ENCODE measurements at places on chromosomes 4 and X.

DNA sequence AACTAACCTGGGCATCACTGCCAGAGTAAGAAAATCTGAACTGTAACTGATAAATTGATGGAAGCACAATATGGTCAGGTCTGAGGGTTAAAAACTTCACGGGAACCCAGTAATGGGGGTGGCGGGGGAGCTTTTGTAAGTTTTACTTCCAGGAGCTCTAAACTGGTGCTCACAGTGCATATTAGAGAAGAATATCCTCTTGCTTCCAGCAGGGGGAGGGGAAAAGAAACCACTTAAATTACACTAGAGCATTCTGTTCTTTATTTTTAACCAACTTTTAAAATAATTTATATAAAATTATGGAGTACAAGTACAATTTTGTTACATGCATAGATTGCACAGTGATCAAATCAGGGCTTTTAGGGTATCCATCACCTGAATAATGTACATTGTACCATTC is 33.7 kb downstream of the WDR17 start:
- DNase-seq: no peak

GRCh38 chrX:714131-714530 is 83.5 kb downstream of the SHOX start:
- no peak for DNase-seq

DNA sequence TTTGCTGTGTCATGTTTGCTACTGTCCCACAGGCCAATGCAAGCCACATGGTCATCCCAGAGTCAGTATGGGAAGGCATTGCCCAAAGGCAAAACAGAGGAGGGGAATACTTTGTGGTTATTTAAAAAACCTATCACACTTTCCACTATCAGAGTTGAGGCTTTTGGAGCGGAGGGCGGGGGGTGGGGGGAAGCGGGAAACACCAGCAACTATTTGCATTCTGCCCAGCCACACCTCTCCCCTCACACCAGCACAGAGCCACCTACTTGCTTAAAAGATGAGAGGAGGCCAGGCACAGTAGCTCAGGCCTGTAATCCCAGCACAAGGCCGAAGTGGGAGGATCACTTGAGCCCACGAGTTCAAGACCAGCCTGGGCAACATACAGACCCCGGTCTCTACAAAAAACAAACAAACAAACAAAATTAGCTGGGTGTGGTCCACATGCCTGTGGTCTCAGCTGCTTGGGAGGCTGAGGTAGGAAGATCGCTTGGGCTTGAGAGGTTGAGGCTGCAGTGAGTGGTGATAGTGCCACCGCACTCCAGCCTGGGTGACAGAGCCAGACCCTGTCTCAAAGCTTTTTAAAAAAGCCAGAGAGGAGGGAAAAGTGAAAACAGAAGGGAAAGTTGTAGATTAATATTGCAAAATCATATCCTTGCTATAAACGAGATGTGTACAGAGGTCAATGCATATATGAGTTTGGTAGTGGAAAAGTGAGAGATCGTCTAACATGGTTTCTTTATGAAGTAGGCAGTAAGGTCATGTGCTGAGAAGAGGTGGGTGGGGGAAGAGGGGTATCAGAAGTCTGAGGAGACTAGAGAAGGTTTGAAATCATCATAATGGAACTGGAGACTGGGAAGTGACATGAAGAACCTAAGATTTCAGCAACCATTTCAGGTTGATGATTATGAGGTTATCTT is 1.9 kb upstream of the CHST7 start:
- peak; percentile 50 for DNase-seq

DNA sequence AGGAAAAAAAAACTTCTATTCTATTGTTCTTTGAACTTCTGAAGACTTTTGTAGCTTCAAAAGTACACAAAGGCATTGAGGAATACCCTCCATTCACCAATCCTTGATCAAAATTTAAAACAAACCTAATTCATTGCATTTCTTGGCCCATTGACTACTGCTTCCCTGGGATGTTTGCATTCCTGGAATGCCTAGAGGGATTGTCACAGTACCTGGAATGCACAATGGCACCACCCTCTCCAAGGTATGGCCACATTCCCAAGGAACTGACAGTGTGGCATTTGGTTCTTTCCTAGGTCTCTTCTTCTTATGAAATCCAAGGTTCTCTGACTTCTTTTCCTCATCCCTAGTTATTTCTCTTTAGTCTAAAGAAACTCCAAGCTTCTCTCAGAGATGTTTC is 600.7 kb downstream of the CCSER1 start:
- no peak for DNase-seq

DNA sequence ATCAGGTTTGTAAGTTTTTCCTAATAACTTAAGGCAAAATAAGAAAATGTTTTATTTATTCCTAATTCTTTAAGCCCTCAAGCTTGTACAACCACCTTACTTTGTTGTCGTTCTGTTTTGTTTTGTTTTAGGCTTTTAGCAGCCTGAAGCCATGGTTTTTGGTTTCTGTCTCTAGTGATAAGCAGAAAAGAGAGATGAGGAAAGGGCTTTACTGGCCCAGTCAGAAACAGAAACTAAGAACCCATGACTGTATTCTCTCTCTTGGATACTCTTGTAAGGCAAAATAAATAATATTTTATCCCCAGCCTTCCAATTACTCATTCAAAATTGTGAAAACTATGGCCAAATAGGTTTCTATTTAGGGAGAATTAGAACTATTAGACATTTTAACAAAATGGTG is 29.4 kb downstream of the TBC1D19 start:
- DNase-seq: peak; percentile 85

- DNase-seq: no peak
Measured at GRCh38 chr4:176001151-176002006, 64.3 kb upstream of the WDR17 start.

GRCh38 chr4:177322266-177322665 is 12.6 kb downstream of the NEIL3 start:
- DNase-seq: no peak

DNA sequence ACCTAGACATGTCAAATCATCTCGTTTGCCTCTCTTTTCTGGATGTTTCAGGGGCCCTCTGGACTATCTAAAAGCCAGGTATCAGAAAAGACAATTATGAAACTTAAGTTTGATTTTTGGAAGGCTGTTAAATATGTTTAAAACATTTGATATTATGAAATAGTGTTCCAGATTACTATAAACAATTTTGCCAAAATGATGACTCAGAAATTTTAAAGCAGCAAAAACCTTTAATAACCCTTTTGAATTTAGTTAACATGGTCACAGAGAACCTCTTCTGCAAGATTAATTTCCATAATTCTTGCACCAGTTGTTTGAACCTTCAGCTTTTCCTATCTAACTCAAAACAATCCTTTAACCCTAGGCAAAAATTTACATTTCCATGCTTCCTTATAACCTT is 18.8 kb upstream of the FAM47E start:
- no peak for DNase-seq

GRCh38 chr4:101158134-101158482 is 189.2 kb downstream of the PPP3CA start:
- DNase-seq: no peak

DNA sequence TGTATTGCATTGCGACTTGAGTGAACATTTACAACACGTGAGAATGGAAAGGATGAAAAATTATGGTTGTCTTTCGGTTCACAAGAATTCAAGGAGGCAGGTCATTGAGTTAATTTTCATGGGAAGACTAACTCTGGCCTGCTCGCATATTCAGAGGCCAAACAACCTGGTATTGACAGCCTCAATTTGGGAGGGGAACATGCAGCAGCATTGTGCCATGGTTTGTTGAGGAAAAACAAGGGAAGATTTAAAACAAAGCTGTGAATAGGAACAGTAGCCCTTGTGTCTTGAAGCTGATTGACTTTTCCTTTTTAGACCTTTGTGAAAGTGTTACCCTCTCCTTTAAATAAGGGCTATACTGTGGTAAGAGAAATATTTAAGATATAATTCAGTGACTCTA is 31.9 kb downstream of the FAT4 start:
- DNase-seq: no peak

- DNase-seq: peak; percentile 71
Measured at GRCh38 chr4:25367004-25367621, 9.9 kb upstream of the ANAPC4 start.

- DNase-seq: no peak
Measured at GRCh38 chr4:97828646-97829045, 314.6 kb downstream of the STPG2 start.

GRCh38 chr4:117481742-117482141 is 396.4 kb upstream of the TRAM1L1 start:
- DNase-seq: no peak

DNA sequence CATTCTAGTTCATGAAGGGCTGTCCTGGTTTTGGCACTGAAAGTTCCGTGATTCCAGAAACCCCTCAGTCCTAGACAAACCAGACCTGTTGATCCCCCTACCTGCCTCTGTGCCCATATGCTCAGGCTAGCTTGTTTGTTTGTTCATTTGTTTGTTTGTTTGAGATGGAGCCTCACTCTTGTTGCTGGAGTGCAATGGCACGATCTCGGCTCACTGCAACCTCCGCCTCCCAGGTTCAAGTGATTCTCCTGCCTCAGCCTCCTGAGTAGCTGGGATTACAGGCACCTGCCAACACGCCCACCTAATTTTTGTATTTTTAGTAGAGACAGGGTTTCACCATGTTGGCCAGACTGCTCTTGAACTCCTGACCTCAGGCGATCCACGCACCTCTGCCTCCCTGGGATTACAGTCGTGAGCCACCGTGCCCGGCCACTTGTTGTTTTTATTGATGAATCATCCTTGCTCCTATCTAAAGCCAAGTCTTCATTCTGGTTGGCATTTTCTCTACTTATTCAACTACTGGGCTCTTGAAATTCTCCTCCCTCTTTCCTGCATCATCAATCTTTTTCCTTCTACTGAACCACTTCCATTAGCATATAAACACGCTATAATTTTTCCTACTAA is 86.3 kb upstream of the BMP2K start:
- DNase-seq: no peak

DNA sequence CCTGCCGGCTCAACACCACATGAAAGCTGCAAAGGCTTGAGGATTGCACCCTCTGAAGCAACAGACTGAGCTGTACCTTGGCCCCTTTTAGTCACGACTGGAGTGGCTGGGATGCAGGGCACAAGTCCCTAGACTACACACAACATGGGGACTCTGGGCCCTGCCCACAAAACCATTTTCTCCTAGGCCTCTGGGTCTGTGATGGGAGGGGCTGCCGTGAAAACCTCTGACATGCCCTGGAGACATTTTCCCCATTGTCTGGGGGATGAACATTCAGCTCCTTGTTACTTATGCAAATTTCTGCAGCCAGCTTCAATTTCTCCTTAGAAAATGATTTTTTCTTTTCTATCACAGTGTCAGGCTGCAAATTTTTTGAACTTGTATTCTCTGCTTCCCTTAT is 123.5 kb upstream of the SMARCAD1 start:
- no peak for DNase-seq

GRCh38 chrX:11611965-11612364 is 53.8 kb downstream of the ARHGAP6 start:
- DNase-seq: no peak

GRCh38 chr4:144509088-144510015 is 136.6 kb upstream of the HHIP start:
- DNase-seq: no peak

DNA sequence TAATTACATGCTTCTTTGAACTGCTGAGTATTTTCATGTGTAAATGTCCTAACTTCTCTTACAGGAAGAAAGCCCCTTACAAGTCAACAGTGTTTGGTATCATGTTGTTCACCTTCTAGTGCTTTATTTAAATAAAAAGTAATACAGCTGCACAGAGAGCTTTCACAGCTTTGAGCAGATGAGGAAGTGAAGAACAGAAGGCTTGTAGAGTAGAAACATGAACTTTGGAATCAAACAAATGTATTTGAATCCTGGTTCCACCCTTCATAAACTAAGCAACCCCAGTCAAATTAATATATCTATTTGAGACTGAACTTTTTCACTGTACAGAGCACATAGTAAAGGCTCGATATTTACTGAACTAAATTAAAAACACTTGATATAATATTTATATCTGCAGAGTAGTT is 120.5 kb downstream of the CAMK2D start:
- DNase-seq: peak; percentile 17

DNA sequence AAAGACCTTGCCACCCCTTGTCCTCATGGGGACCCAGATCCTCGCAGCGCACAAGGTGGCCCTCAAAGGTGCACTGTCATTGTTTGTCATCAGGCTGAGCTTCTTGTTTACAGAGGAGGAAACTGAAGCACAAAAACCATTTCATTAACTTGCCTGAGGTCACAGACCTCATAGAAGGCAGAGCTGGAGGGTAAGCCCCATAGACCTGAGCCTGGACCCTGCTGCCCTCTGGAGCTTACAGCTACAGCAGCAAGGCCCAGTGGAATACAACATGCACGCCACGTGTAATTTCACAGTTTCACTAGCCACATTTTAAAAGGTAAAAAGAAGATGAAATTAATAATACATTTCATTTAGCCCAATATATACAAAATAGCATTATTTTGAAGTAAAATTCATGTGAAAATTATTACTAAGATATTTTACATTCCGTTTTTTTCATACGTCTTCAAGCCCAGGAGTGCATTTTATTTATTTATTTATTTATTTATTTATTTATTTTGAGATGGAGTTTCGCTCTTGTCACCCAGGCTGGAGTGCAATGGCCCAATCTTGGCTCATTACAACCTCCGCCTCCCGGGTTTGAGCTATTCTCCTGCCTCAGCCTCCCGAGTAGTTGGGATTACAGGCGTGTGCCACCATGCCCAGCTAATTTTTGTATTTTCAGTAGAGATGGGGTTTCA is 8.8 kb downstream of the JAKMIP1 start:
- no peak for DNase-seq

DNA sequence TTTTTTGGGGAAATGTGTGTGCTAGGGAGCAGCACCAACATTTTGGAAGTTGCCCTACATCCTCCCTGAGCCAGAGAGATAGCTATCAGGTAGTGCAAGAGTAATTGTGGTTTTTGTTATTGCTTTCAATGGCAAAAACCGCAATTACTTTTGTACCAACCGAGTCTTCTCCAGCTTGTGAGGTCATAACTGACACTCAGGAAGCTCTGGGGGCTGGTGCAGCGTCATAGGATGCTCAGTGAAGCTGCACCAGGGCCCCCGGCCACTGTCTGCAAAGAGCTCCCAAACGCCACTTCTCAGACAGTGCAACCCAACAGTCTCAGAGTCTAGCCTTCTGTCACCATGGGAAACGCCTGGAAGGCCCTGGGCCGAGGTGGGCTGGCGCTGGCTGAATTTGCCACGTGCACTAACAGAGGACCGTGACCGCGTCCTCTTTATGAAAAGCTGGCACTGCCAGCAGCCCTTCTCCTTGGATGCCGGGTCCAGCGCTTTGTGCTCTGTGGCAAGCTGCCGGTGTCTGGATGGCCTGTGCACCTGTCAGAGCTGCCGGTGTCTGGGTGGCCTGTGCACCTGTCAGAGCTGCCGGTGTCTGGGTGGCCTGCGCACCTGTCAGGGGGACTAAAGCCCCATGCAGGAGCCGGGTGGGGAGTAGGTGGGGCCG is 19.4 kb downstream of the SH3TC1 start:
- no peak for DNase-seq

DNA sequence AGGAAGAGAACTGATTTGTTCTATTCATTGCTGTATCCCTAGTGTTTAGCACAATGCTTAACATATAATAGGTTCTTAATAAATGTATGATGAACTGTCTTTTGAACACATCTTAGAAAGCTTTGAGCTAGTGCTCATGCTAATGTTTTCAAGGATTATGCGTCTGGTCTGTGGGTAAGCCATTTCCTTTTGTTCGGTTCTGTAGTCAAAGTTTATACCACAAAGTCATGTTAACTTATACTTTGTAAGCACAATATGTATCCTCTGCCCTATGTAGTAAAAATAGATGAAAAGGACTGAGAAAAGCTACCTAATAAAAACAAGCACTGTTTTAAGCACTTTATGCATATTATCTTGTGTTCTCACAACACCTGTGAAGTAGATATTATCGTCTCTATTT is 301.9 kb downstream of the GLUD2 start:
- no peak for DNase-seq

GRCh38 chrX:123740006-123740405 is 7.2 kb upstream of the THOC2 start:
- peak; percentile 10 for DNase-seq

- DNase-seq: no peak
Measured at GRCh38 chr4:182839256-182839655, 77.9 kb downstream of the DCTD start.

Measured in OCI-M1 (cell line).